ENCODE measurements at places on chromosomes 6 and 20.

DNA sequence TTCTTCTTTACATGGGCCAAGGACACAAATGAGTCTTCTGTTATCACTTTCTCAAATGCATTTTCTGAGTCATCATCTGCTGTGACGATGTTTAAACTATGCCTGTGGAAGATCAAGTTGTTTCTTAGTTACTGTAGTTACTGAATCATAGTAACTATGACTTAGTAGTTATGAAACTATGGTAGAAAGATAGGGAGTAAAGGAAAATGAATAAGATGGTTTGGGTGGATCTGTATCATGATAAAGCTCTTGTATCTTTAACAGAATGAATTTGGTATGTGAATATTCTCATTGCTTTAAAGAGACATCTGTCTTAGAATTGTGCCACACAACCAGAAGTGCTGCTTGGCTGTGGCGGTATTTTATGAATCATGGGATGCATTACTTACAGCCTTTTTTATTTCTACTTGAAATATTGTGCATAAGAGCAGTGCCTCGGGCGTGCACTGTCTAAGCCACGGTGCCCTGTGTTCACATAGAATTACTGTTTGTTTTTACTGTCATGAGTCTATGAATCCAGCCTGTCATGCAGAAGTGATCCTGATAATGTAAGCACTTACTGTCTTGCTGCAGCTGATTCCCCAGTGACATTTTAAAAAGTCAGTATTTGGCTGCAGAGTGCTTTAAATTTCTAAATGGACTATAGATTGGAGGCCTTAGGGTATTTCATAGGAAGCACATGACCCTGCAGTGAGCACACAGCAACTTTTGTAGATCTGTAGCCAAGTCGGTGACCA, 215.2 kb downstream of the TMEM242 start:
- no peak for DNase-seq

- no peak for DNase-seq
These were observed 23.4 kb upstream of the PLN start for GRCh38 chr6:118524686-118525085.

DNA sequence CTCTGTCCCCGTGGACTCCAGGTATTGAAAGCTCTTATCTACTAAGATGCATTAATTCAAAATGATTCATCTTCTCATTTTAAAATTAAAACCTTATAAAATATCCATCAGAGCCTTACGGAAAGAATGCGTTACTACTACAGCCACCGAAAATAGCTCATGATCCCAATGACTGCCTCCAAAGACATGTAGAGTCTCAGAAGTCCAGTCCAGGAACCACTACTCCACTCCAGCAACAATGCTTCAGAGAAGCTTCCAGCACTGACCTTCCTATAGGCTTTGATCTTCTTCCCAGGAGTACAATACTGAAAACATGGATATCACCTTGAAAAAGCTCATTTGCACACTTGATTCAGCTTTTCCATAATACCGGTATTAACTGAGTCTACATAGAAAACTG, 94.3 kb downstream of the CHD6 start:
- no peak for DNase-seq

DNA sequence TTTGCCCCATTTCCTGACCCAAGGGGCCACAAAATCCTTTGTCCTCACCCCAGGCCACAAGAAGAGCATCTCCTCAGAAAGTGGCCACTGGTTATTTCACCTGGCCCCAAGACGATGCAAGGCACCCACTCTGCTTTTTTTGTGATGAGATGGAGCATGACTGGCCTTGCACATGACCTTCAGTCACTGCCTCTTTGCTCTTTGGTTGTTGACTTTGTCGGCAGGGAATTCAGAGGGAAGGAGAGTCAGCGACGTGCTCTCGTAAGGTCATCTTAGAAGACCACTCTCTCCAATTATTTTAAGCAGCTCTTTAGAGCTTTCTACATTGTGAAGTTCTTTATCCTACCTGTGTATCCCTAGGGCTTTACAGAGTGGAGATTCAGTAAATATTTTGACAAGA, 306.7 kb downstream of the PLCB1 start:
- no peak for DNase-seq

GRCh38 chr6:158539413-158539812, 20.5 kb upstream of the TMEM181 start:
- DNase-seq, result no peak

- DNase-seq, result no peak
These were observed 229.4 kb downstream of the TBC1D7 start for GRCh38 chr6:13098793-13099570.
